ENCODE measurements at places on chromosomes 5 and 9. TPM values are rescaled to one million over a fixed set of nuclear protein-coding genes. Genes with fewer than 3 reads are reported as not detected.

The C9 gene
- total RNA-seq, result not detected

The MAMDC4 gene
- total RNA-seq, result 19.1 TPM

The PRRX2 gene
- 0.85 TPM for total RNA-seq

The PCDHGC5 gene
- not detected for total RNA-seq

The GPX3 gene
- total RNA-seq, result not detected

The HTR1A gene
- not detected for total RNA-seq

The IFNB1 gene
- 1.1 TPM for total RNA-seq

The ZNF618 gene
- 0.22 TPM for total RNA-seq

The CCNJL gene
- total RNA-seq, result not detected

The CACFD1 gene
- 1.4 TPM for total RNA-seq

The SPINK4 gene
- not detected for total RNA-seq

The FOXD4L6 gene
- total RNA-seq, result 0.16 TPM

The DENND4C gene
- 18.5 TPM for total RNA-seq

The SPARC gene
- total RNA-seq, result not detected

The GADD45G gene
- total RNA-seq, result 5.0 TPM

The BTNL3 gene
- total RNA-seq, result not detected

The OSMR gene
- not detected for total RNA-seq

The SFXN1 gene
- 476 TPM for total RNA-seq

The LOX gene
- total RNA-seq, result not detected

The FST gene
- 0.43 TPM for total RNA-seq

The HAPLN1 gene
- total RNA-seq, result not detected

The CCDC192 gene
- not detected for total RNA-seq

The DEPDC1B gene
- 30.2 TPM for total RNA-seq

The NEUROG1 gene
- not detected for total RNA-seq

The PCDHA7 gene
- total RNA-seq, result not detected

The LAMC3 gene
- total RNA-seq, result 0.43 TPM

The RAD50 gene
- total RNA-seq, result 46.4 TPM

The CNTLN gene
- 0.40 TPM for total RNA-seq

The CEL gene
- total RNA-seq, result 3.0 TPM

The MLANA gene
- total RNA-seq, result not detected

The PTRH1 gene
- total RNA-seq, result 15.9 TPM

The MAP3K1 gene
- 17.0 TPM for total RNA-seq

The DMGDH gene
- total RNA-seq, result 1.3 TPM

The MYORG gene
- total RNA-seq, result 4.1 TPM

The ABHD17B gene
- total RNA-seq, result 16.5 TPM

The KIF24 gene
- total RNA-seq, result 5.8 TPM

The FOXI1 gene
- not detected for total RNA-seq

The UNC5A gene
- not detected for total RNA-seq

The DMRTA1 gene
- not detected for total RNA-seq

The SERF1A gene
- total RNA-seq, result 6.8 TPM

The TNFSF15 gene
- total RNA-seq, result 0.23 TPM

The LRRTM2 gene
- total RNA-seq, result not detected

The FRMD3 gene
- total RNA-seq, result 0.27 TPM

The KIAA1958 gene
- total RNA-seq, result 14.9 TPM

The GARNL3 gene
- total RNA-seq, result 4.2 TPM

The MCC gene
- total RNA-seq, result 5.4 TPM

The FCN1 gene
- not detected for total RNA-seq

The SYK gene
- 0.20 TPM for total RNA-seq

The SLC44A1 gene
- 8.3 TPM for total RNA-seq

The C9orf50 gene
- not detected for total RNA-seq
